Ovary (tissue), 10 donors: ENCODE measurements at places on chromosomes 16 and 17.
A peak's percentile ranks its signal among the peaks of the same experiment; 100 is the strongest.

- no peak for DNase-seq
These were observed 8.8 kb upstream of the SALL1 start for GRCh38 chr16:51159865-51160264.

DNA sequence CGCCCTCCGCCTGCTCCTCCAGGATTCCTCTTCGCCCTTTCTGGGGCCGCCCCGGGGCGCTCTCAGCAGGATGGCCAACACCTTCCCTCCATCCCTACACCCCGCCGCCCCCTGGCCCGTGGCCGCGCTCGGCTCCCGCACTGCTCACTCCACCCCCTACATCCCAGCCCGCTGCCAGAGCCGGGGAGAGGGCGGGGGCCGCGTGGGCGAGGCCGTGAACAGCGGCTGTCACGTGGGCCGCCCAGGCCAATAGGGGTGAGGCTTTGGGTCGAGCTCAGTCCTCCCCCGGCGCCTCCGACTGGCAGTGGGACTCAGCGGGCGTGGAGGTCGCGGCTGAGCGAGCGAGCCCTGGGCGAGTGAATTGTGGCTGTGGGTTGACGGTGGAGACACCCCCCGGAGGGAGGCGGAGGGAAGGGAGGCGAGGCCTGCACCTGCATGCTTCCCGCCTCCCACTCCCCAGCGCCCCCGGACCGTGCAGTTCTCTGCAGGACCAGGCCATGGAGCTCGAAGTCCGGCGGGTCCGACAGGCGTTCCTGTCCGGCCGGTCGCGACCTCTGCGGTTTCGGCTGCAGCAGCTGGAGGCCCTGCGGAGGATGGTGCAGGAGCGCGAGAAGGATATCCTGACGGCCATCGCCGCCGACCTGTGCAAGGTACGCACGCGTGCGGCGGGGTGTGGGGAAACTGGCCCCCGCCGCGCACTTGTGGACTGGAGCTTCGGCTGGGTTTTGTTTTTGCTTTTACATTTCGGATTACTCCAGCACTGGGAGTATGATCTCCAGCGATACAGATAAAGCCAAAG lies at the start of gene ALDH3A2:
TSS of gene ALDH3A2 (plus strand) at position 277 of the 799 bp plus-strand sequence. CDS start at position 498, 221 bp downstream.
- peak; percentile 98 for DNase-seq

- DNase-seq, result no peak
These were observed 378.3 kb downstream of the CPPED1 start for GRCh38 chr16:12425134-12425941.

DNA sequence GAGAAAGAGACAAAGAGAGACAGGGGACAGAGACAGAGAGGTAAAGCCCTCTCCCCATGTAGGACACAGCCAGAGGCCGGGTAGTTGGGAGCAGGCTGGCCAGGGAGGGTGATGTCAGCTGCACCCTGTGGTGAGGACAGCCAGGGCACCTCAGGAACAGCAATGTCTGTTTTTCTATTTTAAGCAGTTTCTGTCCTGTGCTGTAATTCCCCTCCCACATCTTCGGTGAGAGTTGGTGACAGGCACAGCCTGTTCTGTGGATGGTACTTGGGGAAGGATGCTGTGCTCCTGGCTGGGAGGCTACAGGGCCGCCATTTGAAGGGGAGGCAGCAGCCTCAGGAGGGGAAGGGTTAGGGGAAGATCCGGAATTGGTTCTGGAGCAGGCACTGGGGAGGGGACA lies 163.5 kb downstream of the SDK2 start:
- DNase-seq, result no peak

DNA sequence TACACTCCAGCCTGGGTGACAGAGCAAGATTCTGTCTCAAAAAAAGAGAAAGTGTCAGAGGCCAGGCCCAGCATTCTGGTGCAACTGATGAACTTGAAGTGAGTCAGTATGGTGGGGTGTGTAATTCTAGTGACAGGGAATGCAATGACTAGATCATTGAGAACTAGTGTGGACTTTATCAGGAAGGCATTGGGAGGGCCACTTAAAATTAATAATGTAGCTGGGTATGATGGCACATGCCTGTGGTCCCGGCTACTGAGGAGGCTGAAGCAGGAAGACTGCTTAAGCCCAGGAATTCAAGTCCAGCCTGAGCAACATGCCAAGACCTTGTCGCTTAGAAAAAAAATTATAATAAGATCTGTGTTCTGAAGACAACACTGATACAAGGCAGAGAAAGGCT lies 90.8 kb downstream of the STX8 start:
- DNase-seq, result no peak

- DNase-seq, result peak; percentile 66
These were observed 43.2 kb downstream of the TSC2 start for GRCh38 chr16:2090777-2091546.

DNA sequence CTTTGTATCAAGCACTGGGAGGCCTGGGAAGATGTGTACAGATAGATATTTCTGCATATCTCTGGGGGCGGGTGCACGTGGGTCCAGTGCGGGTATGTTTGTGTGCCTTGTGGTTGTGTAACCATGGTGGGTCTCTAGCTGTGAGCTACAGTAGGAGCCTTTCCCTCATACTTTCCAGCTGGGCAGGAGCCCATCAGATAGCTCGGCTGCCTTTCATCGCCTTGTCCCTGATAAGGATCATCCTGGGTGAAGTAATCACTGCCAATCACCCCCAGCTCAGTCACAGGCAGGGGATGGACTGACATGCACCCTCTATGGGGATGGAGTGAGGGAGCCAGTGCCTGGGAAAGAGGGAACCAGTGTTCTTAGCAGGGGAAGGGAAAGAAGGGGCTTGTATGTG lies 3.2 kb upstream of the SCRN2 start:
- DNase-seq, result no peak

DNA sequence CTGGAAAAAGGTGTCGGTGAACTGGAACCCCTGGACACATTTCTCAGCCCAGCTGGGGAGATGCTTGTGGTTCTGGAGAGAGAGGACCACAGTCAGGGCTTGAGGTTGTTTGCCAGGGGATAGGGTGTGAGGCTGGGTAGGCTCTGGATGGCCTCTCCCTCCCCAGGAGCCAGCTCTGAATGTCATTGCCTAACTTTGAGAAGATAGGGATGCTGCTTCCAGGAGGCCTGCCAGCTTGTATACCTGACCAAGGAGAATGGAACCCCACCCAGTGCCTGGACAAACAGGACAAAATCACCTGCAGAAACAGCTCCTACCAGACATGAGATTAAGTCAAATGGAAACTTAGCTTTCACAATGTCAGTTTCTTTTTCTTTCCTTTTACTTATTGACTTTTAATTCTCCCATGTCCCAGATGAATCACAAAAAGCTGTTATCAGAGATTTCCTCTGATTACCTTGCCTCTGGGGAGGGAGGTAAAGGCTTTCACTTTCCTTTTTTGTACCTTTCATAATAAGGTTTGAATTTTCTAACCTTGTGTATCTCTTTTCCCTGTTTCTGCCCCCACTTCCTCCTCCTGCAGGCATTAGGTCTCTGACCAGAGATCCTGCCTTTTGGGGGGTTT lies 29.8 kb upstream of the PLLP start:
- DNase-seq, result no peak

DNA sequence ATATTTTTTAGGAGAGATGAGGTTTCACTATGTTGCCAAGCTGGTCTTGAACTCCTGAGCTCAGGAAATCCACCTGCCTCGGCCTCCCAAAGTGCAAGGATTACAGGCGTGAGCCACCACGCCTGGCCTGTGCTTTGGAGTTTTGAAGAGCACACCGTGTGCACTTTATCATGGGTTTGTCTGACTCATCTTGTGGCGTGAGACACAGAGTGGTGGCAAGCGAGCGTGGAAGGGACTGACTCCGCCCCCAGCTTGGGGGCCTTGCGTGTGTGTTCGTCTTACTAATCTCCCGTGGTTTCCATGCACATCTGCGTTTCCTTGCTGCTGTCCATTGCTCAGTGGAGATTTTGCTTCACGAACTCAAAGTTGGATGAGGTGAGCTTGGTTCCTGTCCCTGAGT lies 22.9 kb downstream of the CRAMP1 start:
- no peak for DNase-seq

DNA sequence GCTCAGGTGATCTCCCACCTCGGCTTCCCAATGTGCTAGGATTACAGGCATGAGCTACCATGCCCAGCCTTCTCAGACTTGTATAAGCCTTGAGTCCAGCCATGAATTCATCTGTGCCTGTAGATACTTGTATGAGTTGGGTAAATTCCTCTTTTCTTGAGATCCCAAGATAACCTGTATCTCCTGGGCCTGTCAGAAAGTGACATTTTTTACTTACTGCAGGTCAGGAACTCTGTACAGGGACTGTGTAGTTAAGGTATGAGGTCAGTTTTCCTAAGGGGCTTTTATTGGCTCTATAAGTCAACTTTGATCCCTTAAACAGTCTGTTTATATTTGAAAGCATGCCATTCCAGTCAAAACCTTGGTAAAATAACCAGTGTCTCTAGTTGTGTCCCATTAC lies 106.3 kb upstream of the HAS3 start:
- no peak for DNase-seq

DNA sequence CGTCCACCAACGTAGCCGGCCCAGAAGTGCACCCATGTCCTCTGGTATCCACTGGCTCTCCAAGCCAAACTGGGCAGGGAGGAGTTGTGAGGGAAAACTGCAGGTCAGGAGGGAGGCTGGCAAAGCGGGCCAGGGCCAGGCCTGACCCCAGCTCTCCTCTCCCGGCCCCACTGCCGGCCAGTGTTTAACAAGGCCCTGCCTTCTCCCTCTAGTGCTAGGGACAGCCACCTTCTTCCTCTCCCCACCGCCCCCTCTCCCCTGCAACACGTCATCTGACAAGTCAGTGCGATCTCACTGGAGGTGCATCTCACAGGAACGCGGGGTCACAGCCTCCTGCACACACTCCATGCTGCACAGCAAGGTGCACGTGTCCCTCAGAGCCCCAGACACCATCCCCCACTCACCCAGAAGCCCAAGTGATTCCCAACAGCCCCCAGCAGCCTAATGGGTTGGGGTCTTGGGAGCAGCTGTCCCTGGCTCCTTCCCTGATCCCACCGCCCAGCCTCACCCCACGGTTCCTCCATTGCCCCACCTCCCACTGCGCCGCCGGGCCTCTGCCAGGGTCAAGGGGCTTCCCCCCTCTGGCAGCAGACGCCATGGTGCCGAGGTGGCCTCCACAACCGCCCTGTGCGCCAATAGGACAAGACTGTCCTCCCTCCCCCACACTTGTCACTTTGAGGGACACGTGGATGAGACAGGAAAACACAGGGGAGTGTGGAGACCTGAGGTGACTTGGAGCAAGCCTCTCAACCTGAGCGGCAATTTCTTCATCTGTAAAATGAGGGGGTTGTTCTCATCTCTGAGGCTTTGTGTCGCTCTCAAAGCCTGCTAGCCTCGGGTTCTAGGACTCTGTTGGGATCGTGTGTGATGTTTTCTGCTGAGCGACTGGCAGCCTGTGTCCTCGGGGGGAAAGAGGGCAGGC lies 1.1 kb upstream of the ACE start:
- DNase-seq, result no peak

DNA sequence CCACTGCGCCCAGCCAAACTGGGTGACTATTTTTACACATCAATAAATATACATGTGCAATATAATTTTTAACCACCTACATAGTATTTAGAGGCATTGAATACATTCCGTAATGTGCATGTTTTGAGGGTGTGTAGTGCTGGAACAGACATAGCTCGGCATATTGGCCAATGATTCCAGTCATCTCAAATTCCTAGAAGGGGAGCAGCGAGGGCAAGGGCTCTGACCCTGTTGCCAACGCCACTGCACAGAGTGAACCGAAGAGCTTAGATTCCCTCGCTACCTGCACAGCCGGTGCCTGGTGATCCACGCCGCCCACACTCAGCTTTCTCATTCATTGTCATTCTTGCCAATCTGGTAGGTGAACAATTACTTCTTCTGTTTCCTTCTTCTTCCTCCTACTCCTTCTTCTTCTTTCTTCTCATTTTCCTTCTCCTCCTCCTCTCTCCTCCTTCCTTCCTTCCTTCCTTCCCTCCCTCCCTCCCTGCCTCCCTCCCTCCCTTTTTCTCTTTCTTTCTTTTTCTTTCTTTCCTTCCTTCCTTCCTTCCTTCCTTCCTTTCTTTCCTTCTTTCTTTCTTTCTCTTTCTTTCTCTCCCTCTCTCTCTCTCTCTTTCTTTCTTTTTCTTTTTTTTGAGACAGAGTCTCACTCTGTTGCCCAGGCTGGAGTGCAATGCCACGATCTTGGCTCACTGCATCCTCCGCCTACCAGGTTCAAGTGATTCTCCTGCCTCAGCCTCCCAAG lies 26.3 kb upstream of the ATP2A3 start:
- DNase-seq, result no peak

DNA sequence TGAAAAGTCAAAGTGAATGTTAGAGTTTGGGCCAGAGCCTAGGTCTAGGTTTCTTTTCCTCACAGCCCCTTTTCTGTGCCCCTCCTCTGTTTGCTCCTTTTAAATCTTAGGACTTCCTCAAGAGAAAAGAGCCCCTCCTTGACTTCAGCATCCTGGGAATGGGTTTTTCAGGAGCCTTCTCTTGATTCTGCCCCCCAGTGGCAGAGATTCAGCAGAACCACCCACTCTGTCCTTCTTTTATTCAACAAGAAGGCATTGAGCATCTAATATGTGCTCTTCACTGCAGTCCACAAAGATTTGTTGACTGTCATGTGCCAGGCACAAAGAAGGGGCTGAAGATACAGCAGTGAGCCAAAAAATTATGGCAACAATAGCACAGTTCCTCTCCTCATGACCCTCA lies 270.8 kb upstream of the CDH5 start:
- DNase-seq, result no peak

- no peak for DNase-seq
These were observed 10.8 kb downstream of the MAP2K3 start for GRCh38 chr17:21295036-21295952.

GRCh38 chr17:951325-952132 lies 28.0 kb downstream of the NXN start:
- no peak for DNase-seq

GRCh38 chr17:59010026-59010425 lies 96.7 kb downstream of the TRIM37 start:
- DNase-seq, result no peak

- DNase-seq, result no peak
These were observed 20.5 kb downstream of the SRCIN1 start for GRCh38 chr17:38585056-38585917.
